Activated CD4-positive, alpha-beta T cell treated with anti-CD3 and anti-CD28 coated beads for 1 hour (primary cell): ENCODE measurements at places on chromosomes 13 and 19.

- no peak for DNase-seq
Measured at GRCh38 chr19:45070214-45070613, 6.1 kb downstream of the ZNF296 start.

GRCh38 chr13:99133848-99134247, 66.8 kb upstream of the UBAC2 start:
- no peak for DNase-seq

- DNase-seq, result no peak
Measured at GRCh38 chr13:52916486-52916990, 68.1 kb upstream of the PCDH8 start.

- no peak for DNase-seq
Measured at GRCh38 chr19:11673608-11674041, 65.1 kb downstream of the ZNF823 start.

GRCh38 chr19:40489882-40490230, 23.1 kb downstream of the SPTBN4 start:
- no peak for DNase-seq

- DNase-seq, result no peak
Measured at GRCh38 chr13:23140492-23140891, 40.3 kb upstream of the SGCG start.

DNA sequence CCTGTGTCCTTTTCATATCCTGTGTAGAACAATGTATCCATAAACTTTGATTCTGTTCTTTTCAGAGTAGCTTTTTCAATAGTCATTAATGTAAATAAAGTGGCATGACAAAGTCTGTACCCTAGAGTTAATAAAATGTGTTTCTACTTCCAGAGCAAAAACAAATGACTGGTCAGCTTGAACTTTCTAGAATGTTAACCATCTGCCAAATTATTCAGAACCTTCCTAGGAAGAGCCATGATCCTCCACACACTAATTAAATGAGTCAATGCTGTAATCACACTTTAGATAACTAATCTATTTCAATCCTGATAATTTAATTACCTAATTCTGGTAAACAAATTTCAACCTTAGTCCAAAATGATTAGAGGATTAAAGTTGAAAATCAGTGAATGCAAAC, 73.2 kb downstream of the DIAPH3 start:
- no peak for DNase-seq

- no peak for DNase-seq
Measured at GRCh38 chr19:46978171-46978869, 41.3 kb upstream of the NPAS1 start.

DNA sequence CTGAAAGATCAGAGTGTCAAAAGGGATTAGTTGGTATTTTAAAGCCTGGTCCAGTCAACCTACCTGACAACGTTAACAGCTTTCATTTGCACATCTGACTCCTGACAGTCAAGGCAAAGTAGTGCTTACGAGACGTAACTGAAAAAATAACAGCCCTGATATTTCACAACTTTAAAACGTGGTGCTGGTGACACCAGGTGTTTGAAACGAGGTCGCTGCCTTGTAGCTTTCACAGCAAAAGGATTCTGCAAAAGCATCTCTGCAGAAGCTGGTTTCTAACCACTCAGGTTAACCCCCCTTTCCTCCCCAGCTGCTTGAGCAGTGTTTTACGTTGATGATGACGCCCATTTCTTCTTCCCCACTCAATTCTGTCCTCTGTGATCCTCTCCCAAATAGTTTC, 23.3 kb downstream of the GGACT start:
- no peak for DNase-seq

DNA sequence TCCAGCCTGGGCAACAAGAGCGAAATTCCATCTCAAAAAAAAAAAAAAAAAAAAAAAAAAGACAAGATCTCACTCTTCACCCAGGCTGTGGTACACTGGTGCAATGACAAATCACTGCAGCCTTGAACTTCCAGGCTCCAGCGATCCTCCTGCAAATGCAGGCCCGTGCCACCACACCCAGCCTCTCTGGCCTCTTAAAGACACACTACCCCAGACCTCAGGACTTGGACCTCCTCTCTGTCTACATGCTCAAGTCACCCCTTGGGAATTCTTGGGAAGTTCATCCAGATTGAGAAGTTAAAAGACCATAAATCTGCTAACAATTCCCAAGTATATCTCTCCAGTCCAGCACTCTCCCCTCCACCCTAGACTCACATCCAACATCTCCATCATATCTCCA, 10.6 kb upstream of the HIPK4 start:
- DNase-seq, result no peak

DNA sequence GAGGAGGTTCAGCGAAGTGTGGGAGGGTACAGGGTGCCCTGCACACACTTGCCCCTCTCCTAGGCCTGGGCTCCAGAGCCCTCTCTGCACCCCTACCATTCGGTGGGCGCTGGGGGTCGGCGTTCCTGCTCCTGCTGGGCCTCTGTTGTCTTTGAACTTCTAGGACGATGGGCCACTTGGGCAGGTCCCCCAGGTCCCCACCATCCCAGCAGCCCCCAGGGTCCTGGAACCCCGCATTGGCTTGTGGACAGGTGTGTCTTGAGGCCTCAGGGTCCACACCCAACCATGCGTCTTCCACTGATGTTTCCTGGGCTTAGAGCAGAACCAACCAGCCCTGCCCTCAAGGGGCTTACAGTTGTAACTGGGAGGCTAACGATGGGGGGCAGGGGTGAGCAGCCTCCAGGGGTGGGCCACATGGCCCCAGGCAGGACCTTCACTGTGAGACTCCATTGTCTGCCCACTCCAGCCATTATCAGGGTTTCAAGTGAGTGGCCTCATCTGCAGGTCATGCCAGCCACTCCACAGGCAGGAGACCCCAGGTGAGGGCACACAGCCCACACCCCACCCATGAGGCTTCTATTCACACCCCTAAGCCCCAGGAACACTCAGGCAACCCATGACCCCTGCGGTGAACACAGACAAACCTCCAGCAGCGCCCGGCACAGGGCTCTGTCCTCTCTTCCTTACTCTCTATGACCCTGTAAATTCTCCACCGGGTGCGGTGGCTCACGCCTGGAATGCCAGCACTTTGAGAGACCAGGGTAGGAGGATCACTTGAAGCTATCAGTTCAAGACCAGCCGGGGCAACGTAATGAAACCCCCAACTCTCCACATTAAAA, 2.0 kb upstream of the KLF16 start:
- no peak for DNase-seq

DNA sequence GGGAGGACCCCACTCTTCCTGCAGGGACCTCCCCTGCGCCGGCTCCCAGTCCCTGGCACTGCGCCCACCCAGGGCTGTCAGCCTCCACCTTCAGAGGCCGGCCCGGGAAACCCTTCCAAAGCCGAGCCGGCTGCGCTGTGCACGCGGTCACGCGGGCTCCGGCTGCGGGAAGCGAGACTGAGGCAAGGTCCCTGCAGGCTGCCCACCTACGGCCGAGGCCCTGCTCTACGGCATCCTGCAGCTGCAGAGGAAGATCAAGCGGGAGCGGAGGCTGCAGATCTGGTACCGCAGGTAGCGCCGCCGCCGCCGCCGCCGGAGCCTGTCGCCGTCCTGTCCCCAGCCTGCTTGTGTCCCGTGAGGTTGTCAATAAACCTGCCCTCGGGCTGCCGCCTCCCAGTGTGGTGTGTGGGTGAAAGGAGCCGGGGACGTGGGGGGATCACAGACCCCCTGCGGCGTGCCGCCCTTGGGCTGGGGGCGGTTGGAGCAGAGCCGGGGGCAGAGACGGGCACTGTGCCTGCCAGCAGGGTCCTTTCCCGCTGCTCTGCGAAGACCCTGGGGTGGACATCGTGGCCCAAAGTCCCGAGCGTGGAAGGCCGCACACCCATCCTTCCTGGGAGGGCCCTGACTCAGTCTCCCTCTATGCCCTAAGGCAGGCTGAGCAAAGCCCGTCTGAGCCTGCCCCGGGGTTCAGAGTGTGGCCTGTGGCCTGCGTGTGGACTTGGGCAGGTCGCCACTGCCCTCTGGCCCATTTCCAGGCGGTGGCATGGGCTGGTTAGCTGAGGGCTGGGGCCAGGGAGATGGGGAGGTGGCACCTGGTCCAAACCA, 5.9 kb downstream of the GAMT start:
- DNase-seq, result no peak

- no peak for DNase-seq
Measured at GRCh38 chr19:45276284-45276687, 25.2 kb downstream of the MARK4 start.

GRCh38 chr19:3503036-3503572, 2.6 kb upstream of the DOHH start:
- DNase-seq, result no peak

- DNase-seq, result no peak
Measured at GRCh38 chr13:40471911-40472310, 194.5 kb downstream of the FOXO1 start.

DNA sequence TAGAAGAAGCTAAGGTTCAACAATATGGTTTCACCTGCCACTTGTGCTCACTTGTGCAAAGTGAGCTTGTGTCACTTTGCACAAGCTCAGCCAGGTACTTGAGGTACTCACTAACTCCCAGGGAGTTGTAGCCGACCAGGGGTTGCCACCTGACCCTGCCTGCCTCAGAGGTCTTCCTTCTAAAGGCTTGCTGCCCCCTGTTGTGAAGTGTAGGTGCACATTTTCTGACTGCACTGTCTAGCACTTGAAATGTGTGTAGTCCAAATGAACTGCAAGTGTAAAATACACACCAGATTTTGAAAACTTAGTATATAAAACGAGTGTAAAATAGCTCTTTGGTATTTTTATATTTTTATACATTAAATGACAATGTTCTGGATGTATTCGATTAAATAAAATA, 230.8 kb downstream of the DLEU7 start:
- no peak for DNase-seq

DNA sequence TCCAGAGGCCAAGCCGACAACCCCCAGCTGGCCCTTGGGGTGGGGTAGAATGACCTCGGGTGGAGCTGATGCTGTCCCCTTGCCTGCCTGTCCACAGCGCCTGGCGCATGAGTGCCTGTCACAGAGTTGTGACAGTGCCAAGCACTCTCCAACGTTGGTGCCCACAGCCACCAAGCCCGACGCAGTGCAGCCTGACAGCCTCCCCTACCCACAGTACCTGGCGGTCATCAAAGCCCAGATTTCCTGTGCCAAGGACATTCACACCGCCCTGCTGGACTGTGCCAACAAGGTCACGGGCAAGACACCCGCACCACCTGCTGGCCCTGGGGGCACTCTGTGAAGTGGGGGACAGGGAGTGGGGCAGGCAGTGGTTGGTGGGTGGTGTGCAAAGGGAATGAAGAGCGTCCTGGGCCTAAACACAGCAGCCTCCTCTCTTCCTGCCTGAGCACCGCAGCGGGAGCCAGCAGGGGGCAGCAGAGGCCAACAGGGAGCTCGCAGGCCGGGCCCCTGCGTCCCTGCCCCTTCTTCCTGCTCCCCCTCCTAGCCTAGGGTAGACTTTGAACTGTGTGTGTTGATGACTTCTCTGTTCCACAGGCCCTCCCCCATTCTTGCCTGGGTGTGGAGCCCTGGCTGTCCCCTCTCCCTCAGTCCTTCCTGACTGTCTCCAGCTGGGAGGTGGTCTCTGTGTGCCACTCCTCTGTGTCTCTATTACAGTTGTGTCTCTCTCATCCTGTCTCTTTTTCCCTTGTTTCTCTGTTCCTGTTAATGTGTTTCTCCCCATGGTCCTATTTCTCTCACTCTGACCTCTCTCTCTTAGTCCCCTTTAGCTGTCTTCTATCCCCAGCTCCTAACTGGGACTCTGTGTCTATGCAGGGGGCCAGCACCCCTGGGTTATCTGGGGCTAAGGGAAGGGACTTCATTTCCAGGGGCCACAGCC, 6.5 kb downstream of the MED29 start:
- DNase-seq, result peak; percentile 92

DNA sequence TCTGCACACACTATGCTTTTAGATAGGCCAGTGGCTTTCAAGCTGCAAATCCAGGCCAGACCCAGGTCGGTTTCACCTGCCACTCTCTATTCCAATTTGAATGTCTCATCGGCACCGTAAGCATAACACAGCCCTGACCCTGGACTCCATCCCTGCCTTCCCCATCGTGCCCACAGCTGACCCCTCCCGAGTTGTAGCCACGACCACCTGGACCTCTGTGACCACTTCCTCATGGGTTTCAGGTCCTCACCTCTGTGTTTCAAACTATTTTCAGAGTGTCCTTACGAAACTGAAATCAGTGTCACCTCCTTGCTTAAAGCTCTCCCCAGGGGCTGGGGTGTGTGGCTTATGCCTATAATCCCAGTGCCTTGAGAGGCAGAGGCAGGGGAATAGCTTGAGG, 9.0 kb upstream of the HSH2D start:
- DNase-seq, result no peak

DNA sequence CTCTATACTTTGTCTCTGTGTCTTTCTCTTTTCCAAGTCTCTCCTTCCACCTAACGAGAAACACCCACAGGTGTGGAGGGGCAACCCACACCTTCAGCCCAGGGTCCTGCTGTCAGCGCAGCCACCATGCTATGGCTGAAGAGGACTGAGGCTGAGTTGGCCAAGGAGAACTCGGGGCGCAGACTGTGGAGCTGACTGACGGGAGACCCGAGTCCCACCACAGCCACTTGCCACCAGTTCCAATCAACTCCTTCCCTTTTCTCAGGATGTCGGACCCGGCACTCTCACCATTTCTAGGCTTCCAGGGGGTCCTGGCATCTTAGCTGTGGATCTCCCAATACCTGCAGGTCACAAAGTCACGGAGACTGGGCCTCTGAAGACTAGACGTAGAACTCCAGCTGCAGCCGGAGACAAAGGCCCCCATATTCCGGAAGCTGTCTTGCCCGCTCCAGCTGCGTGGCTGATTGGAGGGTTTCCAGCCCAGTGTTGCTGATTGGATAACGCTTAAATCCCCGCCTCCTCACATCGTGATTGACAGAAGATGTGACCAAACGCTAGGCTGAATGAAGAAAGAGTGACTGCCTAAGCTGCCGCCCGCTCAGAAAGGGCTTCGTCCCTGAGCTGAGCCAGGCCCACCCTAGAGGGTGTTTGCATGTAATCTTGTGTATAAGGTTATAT, 63.6 kb downstream of the ZNF429 start:
- peak; percentile 85 for DNase-seq

- no peak for DNase-seq
Measured at GRCh38 chr13:60642552-60642951, 245.5 kb downstream of the TDRD3 start.

DNA sequence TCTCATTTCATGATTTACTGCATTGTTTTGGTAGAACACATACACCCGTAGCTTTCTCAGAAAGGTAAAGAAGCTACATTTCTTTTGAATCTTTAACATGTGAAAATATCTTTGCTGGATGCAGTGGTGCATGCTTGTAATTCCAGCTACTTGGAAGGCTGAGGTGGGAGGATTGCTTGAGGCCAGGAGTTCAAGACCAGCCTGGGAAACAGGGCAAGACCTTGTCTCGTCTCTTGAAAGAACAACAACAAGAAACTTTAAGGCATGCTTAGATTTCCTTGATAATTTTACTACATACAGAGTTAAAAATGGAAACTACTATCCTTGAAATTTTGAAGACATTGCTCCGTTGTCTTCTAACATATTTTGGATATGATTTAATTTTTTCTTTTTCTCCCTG, 7.7 kb downstream of the RNF113B start:
- no peak for DNase-seq

- DNase-seq, result no peak
Measured at GRCh38 chr19:50476907-50477238, 225 bp upstream of the GARIN5A start.

GRCh38 chr13:60645676-60646075, 248.7 kb downstream of the TDRD3 start:
- DNase-seq, result no peak
